HCT116 (cell line): ENCODE measurements at places on chromosomes 7 and 10. TPM values are rescaled to one million over a fixed set of nuclear protein-coding genes. Genes with fewer than 3 reads are reported as not detected.

GRCh38 chr7:6395898-6396595 lies 51.7 kb downstream of the DAGLB start:
- no peak for DNase-seq

DNA sequence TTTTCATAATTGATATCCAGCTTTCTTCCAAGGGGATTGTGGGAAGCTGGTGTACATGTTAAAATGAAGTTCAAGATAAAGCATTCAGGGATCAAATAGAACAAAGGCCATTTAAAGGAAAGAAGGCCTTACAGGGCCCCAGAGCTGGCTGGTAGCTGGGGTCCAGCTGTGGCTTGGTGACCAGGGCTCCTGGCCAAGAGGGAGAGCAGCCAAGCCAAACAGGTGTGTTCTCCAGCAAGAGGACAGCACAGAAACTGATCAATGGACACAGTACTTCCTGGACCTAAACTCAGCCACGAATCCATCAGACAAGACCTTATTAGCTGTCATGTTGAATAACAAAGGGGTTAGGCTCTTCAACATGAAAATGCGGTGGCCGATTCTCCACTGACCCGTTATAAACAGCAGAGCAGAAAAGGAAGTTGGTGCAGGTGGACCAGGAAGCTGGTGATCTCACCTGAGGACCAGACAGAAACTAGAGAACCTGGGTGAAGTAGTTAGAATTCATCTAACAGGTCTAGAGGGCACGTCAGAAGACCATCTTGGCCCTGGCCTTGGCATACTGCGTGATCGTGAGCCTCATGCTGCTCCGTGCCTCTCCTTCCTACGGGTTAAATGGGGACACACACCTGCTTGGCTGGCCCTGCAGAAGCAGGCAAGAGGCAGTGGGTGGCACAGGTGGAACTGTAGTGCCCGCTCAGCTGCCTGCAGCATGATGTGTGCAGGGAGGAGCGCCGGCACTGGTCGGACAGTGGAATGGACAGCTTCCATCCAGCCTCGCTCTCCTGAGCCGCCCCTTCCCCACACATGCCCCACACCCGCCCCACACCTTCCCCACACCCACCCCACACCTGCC lies 53.8 kb downstream of the PARP12 start:
- no peak for DNase-seq

Gene PPP1R17
- not detected for total RNA-seq

Gene PRF1
- total RNA-seq = 6.4 TPM

GRCh38 chr7:91660734-91661356 lies 219.7 kb downstream of the MTERF1 start:
- no peak for DNase-seq

- DNase-seq = peak; percentile 78
Observed at GRCh38 chr7:30564243-30564892, 30.3 kb upstream of the GARS1 start.

Gene SH2D4B
- 0.22 TPM for total RNA-seq

- no peak for DNase-seq
Observed at GRCh38 chr10:120940299-120940900, 89.2 kb downstream of the WDR11 start.

DNA sequence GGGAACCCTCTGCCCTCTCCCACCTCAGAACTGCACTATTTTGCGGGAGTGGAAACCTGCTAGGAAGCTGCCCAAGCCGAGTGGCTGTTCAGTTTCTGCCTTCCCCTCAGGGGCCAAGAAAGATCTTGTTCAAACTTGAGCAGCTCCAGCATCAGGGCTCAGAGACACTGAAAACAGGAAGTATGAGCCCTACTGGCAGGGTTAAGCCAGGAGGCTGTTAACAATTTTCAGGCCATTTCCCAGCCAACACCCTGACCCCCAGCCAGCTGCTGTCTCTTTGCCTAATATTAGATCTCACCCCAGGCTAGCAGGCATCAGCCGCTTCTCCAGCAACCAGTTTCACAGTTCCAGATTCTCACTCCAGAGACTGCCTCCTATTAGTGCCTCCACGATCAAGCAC lies 9.2 kb downstream of the PLAU start:
- no peak for DNase-seq

DNA sequence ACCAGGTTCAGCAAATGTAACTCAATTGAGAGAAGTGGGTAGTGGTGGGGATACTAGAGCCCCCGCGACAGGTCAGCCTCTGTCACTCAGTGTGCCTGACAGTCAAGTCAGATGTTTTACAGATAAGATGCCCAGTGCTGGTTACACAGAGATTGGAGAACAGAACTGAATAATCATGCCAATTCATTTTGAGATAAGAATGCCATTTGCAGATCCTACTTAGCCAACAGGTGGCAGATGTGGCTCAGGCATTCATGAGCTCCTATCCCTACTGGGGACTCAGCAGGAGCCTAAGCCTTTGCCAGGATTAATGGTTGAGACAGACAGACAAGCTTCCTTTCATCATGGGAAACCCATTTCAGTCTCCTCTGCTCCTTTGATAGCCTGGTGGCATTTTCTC lies 137.8 kb downstream of the MAPK8 start:
- peak; percentile 12 for DNase-seq

GRCh38 chr10:131230166-131230565 lies 81.4 kb downstream of the TCERG1L start:
- DNase-seq = no peak

- DNase-seq = no peak
Observed at GRCh38 chr7:47482013-47482875, 99.7 kb downstream of the TNS3 start.

DNA sequence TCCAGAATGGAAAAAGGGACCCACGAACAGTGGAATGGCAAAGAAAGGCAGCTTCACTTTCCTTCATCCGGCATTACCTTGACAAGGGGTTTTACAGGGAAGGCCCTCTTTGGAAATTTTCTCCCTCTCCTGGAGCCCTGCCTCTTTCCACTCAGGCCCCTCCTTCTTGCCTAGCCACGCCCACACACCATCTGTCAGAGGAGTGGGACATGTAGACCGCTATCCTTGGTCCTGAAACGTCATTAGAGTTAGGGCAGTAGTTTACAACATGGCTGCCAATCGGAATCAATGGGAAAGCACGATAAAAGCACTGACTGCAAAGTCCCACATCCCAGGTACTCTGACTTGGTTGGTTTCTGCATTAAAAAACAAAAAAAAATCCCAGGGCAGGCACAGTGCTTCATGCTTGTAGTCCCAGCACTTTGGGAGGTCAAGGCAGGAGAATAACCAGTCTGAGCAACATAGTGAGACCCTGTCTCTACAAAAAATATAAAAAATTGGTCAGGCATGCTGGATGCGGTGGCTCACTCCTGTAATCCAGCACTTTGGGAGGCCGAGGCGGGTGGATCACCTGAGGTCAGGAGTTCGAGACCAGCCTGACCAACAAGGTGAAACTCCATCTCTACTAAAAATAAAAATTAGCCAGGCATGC lies 96.4 kb downstream of the MARCHF5 start:
- DNase-seq = peak; percentile 62

- DNase-seq = no peak
Observed at GRCh38 chr10:5601826-5602495, 64.4 kb downstream of the ASB13 start.

GRCh38 chr7:22697876-22698606 lies 29.0 kb upstream of the IL6 start:
- DNase-seq = no peak

DNA sequence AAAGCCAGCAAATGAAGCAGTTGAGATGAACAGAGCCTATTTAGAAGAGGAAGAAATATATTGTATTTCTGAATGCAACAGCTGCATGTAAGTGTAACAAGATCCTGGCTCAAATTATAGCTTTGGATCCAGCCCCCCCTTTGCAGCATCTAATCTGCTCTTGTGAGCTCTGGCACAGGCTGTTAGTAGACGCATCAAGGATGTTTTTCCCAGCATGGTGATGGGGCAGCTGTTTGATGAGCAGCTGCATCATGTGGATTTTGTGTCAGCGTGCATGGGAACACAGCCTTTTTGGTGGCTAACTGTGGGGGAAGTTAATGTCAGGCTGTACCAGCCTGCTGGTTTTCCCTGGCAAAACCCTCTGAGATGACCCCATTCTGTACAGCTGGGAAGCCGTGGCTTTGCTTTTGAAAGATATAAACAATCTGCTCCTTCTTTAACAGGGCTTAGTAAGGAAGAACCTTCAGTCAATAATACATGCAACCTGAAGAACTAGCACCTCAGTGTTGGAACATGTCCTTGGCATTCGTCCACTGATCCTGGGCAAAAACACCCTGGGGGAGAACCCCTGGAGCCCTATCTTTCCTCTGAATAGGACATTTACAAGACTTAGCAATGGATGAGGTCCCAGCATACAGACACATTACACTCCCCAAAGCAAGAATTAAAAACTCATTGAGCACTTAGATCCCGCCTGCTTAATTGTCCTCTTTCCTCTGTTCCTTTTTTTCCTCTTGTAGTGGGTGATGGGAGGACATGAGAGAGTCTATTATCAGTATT lies 70.6 kb downstream of the NPS start:
- no peak for DNase-seq

- DNase-seq = no peak
Observed at GRCh38 chr10:126253611-126253998, 134.7 kb downstream of the ADAM12 start.

- no peak for DNase-seq
Observed at GRCh38 chr7:89837515-89837914, 316.8 kb upstream of the STEAP1 start.

DNA sequence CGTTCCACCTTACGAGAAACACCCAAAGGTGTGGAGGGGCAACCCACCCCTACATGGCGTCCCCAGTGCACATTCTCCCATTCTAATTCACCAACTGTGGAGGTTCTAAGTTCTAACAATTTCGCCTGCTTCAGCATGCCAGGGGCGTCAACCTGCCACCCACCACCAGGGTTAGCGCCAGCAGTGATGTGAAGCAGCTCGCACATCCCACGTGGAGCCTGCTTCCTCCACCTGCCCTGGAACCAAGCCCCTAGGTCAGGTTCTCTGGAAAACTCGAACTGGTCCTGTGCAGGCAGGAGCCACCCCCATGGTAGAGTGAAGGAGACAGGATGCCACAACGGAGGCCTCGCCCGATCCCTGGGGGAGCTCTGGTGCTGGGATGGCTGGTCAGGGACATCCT lies 33.3 kb upstream of the FXYD4 start:
- DNase-seq = no peak
